ENCODE measurements at places on chromosomes 2 and 18.

GRCh38 chr2:212777020-212777491 lies 238.5 kb upstream of the ERBB4 start:
- no peak for DNase-seq

- no peak for DNase-seq
Measured at GRCh38 chr2:4122726-4123125, 419.4 kb downstream of the DCDC2C start.

DNA sequence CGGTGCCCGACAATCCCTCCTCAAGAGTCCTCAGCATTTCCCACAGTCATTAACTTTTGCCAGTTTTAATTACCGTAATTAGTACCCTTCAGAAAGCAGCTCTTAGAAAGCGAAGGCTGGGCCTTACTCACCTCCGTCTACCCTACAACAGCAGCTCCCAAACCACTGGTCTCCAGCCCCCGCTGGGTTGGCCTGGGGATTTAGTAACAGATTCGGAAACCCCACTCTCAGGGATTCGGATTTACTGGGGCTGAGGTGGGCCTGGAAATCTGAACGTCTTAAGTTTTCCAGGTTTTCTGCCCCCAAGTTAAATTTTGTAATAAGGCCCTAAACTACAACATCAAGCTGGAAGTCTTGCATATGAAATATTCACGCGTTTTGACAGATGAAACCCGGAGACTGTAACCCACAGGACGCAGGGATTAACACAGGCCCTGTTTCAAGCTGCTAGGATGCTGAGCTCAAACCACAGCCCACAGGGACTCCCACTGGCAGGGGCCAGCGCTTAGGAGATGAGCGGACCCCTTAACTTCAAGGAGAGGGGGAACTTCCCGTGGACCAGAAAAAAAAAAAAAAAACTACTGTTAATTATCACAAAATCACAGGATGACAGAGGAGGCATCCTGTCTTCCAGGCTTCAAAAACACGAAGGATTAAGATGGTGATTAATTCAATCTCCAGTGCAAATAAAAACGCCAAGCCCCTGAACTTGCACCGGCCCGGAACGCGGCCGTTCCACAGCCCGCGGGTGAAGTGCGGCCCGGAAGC lies 985 bp downstream of the ILKAP start:
- no peak for DNase-seq

DNA sequence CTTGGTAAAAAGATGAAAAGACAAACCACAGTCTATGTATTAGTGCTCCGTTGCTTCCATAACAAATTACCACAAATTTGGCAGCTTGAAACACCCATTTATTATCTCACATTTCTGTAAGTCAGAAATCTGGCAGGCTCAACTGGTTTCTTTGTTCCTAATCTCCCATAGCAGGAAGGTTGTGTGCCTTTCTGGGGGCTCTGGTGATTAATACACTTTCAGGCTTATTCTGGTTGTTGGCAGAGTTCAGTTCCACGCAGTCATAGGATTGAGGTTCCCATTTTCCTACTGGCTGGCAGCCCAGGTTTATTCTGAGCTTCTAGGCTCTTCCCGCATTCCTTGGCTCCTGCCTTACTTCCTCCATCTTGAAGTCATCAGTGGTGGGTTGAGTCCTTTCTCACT lies 189.3 kb downstream of the ANAPC1 start:
- no peak for DNase-seq

DNA sequence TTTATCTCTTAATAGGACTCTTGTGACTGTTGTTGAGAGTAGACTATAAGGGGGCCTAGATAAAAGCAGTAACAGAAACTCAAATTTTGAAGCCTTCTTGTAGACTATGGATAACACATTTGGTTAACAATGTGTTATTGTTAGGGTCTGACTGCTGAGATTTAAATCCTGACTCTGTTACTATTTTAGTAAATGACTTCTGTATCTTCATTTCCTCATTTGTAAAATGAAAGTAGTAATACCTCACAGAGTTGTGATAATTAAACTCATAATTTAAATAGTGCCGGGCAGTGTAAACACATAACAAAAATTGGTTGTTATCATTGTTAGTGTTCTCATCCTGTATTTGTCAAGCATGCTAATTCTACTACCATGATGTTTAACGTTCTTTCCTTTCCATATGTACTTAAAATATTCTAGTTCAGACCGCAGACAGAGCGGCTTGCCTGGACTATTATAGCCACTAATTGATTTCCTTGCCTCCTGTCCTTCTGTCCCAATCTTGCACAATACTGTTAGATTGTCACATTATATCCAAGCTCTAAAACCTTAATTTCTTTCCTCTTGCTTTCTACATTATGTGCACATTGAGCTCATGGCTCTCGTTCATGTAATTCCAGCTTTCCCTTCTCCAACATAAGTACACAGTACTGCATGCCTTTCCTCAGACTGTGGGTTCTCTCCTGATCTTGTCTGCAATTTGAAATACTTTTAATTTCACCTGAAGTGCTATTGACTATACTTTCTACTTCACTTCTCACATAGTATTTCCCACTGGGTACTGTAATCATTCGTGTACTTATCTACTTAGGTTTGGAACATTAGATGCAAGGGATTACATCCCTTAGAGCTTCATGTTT lies 48.4 kb downstream of the RBBP8 start:
- DNase-seq: no peak

GRCh38 chr2:68765739-68766375 lies 31.2 kb downstream of the ARHGAP25 start:
- DNase-seq: no peak

DNA sequence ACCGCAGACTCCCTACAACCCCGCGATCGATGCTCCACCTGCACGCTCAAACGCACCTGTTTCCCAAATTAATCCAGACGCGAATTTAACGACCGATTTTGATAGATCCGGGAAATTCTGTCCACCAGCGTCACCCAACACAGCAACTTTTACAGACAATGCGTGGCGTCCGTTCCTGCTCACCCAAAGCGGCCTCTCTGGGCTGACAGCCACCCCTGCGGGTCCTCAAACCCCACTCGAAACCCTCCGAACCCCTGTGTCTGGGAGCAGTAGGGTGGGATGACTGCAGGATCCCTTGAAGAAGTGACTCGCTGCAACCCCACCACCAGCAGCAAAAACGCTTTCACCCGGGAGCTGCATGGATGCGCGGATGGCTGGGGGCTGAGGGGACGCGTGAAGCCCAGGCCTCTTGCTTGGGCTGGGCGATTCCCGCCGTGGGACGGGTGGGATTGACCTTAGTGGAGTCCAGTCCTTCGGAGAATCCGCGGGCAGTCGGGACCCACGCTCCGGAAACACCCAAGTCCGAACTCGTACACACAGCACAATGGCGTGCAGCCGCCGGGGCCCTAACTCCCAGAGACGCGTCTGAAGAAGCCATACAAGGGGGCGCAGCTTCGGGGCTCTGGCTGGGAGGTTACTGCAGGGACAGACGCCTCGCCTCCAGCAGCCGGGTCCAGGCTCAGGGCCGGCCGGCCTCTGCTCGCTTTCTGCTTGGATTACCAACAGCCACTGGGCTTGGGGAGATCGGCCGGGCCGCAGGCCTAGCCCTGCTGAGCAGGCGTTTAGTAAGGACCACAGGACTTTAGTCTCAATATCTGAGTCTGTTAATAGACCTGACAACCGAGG lies 31.1 kb upstream of the ATP6V1B1 start:
- DNase-seq: no peak

- DNase-seq: no peak
Measured at GRCh38 chr2:37417321-37417720, 72.9 kb downstream of the QPCT start.

DNA sequence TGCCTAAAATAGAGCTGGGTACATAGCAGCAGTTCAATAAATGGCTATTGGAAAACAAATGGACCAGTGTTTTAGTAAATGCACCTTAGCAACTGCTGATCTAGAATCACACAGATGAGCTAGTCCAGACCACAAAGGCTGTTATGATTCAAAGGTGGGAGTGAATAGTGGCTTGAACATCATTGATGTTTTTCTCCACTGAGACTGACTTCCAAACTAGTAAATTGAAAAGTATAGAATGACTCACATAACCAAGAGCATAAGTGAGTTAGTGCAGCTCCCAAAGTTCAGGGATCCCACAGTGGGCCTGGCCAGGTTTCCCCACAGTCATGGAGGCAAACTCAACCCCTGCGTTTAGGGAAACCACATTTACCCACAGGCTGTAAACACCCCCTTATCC lies 106.7 kb upstream of the YPEL5 start:
- no peak for DNase-seq

- DNase-seq: no peak
Measured at GRCh38 chr2:144128130-144128746, 391.7 kb downstream of the ZEB2 start.

GRCh38 chr2:202848813-202849212 lies 22.8 kb downstream of the ICA1L start:
- no peak for DNase-seq

- DNase-seq: no peak
Measured at GRCh38 chr2:207724113-207724512, 12.7 kb downstream of the CCNYL1 start.

GRCh38 chr2:219225350-219225749 lies 4.1 kb downstream of the ATG9A start:
- DNase-seq: no peak

DNA sequence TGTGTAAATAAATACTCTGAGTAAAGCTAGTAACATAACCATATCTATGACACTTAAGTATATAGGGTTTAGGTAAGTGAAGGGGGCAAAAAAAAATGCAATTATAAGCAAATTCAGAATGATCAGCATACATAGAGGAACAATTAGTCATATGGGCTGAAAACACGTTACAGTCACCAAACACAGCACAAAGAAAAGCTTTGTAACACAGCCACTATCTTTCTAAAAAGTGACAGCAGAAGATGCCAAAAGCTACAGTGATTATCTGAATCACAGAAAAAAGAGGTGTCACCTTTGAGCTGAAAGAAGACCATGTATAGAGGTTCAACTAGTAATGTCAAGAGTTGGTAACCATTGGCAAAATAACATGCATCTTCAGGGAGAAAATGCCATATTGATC lies 115.5 kb downstream of the ERBB4 start:
- DNase-seq: no peak

- no peak for DNase-seq
Measured at GRCh38 chr2:24472416-24472815, 18.6 kb upstream of the NCOA1 start.

GRCh38 chr18:4640349-4641012 lies 185.4 kb upstream of the DLGAP1 start:
- DNase-seq: no peak

- no peak for DNase-seq
Measured at GRCh38 chr18:58135183-58135641, 91.2 kb downstream of the NEDD4L start.

GRCh38 chr2:217995731-217996231 lies 7.0 kb downstream of the TNS1 start:
- no peak for DNase-seq

DNA sequence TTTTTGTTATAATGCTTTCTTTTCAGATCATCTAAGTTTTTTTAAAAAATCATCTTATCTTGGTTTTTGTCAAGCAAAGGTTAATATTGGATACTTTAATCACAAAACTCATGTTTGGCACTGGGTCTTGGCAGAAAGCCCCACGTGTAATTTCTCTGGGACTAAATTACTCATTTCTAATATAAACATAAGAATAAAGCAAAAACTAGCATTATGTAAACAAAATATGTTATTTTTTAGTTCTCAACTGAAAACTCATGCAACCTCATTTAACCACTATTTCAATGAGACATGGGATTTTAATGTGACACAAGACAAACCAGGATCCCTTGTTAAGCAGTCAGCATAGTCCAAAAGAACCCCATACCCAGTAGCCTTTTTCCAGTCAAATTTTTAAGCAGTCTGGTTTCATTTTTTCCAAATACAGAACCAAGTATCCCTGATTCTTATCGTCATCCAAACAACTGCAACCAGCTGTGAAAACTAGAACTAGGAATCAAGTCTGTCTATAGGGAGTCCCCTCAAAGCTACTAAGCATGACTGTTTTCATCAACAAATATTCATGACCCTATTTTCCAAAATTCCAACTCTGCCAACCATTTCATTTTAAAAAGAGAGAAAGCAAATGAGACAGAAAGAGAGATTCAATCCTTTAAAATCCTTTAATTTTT lies 27.1 kb downstream of the PID1 start:
- DNase-seq: no peak

DNA sequence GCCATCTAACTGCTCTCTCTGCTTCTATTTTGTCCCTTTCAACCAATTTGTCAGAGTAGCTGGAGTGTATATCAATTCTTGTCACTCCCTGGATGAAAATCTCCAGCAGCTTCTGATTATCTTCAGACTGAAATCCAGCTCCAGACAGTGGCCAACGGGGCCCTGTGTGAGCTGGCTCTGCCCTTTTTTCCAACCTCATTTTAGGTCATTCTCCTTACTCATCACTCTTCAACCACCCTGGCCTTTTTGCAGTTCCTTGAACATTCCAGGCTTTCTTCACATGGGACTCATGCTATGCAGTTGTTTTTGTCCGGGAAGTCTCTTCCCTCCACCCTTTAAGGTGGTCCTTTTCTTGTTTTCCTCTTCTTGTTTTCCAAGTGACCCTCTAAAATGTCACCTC lies 15.4 kb upstream of the FAP start:
- DNase-seq: no peak

DNA sequence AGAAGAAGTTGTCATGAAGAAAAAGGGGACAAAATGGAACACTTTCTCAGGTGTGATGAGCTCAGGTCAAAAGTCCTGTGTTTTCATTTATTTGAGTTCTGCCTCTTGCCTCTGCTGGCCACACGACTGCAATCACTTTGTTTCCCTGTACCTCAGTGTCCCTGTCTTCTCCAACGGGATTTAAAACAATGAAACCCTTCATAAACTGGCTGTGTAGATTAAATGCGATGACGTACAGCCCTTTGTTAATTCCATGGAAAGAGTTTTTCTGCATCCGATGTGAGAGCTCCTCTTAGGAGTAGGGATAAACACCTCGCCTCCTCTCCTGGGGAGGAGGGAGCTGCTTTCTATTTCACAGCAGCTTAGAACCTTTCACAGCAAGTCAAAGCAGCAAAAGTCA lies 51.5 kb upstream of the CNGA3 start:
- DNase-seq: no peak

GRCh38 chr2:239294571-239295054 lies 106.2 kb downstream of the HDAC4 start:
- no peak for DNase-seq

- no peak for DNase-seq
Measured at GRCh38 chr2:96156926-96157648, 11.8 kb upstream of the DUSP2 start.

- DNase-seq: no peak
Measured at GRCh38 chr18:35335866-35336265, 8.4 kb downstream of the ZNF24 start.

DNA sequence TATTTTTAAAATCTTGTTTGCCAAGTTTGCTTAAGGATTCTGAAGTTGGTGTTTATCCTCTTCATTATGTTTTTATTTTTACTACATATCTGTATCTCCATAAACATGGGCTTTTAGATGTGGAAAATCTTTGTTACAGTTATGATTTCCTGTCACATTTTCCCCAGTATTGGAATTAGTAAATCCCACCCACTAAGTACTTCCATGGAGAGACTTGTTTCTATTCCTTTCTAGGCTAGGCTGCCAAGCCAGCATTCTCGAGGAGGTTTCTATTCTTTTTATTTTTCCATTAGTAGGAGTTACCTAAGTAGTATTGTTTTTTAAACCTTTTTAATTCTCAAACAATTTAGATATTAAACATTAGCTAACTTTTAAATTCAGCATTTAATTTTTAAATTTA lies 22.1 kb downstream of the PKP4 start:
- DNase-seq: no peak

GRCh38 chr18:77321823-77322805 lies 72.5 kb downstream of the GALR1 start:
- DNase-seq: no peak

Data from stimulated activated CD4-positive, alpha-beta T cell treated with anti-CD3 and anti-CD28 coated beads, Interleukin-1b, Interleukin-23, amount 100 ng/mL, for 24 hours (primary cell).